ENCODE measurements at places on chromosomes 7 and 10.

- DNase-seq = no peak
Observed at GRCh38 chr10:34373211-34373610, 441.9 kb downstream of the PARD3 start.

DNA sequence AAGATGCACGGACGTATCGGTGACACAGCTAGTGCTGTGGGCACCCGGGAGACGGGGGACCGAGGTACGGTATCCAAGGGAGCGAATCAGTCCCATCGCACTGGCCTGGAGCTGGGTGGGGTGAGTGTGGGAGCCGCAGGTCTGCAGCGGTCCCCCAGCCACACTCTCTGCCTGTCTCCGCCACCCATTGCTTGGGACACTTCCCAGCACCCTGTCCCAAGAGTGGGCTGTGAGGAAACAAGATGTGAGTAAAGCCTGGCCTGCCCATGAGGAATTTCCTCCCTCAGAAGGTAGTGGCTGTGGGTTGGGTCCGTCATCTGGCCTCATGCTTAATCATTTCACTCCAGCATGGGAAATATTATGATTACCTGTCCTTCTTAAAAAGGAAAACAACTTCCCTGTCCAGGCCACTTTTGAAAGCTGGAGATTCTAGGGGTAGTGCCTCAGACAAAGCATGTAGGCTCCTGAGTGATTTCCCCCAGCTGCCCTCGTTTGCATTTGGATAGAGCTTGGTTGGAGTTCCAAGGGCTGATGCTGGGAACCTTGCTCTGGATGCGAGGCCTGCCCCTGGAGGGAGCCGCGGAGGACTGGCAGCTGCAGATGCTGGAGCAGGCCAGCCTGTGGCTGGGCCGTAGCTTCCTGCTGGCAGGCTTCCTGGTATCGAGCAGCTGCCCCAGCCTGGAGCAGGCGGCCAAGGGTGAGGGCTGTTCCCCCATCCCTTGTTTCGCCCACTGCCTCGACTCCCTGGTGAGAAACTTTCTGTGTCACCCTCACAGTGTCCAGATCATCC, 6.2 kb upstream of the ACTR3C start:
- no peak for DNase-seq

DNA sequence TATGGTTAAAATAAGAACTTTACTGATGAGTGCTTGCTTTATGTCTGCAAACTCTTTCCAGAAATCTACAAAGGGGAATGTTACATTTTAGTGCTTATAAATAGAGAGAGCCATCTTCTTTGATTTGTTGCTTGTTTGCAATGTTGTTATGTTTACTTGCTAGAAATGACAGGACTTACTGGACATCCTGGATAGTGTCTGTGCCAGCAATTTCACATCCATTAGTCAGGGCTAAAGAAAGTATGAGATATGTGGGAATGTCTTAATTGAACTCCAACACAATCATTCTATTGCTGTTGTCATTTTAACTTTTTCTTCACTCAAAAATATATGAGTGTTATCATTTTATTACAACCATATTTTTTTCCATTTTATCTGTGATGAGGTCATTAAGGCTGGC, 453.2 kb downstream of the TNS3 start:
- no peak for DNase-seq

DNA sequence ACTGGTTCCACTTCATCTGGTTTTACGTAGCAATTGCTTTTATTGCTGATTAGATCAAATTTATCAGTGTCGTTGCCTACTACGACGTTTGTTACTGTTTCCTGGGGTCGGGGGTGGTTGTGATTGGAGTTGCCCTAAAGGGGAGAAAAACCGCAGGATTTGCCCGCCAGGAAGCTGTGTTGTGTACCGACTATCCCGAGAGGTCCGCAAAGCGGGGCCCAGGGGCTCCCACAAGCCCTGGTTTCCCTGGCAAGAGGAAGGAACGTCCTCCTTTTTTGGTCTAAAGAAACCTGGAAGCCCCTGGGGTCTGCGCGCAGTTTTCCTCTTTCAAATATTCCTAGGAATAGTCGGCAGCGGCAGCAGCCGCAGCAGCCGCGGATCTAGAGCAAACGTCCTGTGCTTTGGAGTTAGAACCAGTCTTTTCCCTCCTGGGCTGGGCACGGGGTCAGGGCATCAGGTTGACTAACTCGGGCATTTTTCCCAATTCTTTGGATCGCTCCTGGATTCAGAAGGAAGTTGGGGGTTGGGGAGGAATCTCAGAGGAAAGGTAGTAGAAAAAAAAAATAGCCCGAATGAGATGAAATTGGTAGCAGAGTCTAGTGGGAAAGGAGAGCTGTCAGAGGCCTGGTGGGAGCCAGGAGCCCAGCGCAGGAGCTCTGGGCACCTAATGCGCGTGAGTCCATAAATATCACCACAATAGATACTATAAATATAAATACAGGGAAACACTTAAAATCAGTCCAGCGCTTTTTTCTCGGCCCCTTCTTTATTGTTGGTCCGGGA, 4.6 kb downstream of the VAX1 start:
- no peak for DNase-seq

DNA sequence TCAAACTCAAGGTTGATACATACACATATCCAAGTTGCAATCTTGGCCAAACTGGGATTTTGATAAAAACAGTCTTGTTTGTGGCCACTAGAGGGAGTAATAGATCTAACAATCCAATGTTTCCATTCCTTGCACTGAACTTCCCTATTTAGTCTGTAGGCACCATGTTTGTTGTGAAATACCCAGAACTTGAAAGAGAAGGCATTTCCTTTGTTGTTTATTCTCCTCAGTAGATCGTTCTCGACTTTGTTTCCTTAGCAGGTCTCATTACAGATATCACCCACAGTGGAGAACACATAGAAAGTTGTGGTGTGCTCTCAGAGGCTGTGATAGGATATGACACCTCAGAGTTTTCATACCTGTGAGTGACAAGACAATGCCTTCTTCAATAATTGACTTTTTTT, 70.3 kb upstream of the MXI1 start:
- peak; percentile 42 for DNase-seq

DNA sequence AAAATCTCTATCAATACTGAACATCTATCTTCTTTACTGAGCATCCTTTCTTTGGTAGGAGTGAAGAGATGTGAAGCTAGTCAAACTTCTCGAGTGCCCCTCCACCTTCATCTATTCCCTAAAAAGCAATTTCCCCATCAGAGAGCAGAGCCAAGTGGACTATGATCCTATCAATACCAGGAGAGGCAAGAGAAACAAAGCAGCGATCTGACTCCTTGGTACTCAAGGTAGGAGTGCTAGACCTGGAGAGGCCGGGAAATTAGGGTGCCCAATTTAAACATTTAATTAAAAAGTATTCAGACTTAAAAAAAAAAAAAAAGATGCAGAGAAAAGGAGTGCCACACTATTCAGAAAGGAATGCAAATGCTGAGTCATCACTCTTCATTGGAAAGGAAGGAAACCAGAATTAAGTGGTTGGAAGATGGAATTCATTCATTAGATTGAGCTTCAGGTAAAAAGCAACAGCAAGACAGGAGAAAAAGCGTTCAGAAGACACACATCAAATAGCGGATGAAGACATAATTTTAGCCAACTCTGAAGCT, 1.6 kb downstream of the TIAL1 start:
- DNase-seq = no peak

DNA sequence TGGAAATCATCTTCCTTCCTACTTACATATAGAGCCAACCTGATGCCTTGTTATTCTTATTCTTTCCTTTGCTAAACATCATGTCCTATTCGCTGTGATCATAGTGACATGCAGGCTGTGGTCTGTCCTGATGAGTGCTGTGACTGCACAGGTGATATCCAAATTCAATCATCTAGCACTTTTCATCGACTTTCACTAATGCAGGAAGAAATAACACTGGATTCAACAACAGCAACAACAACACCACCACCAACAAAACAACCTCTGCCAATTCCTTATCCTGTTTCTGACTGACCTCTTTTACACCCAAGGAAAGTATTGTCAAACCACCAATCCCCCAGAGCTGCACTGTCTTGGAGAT, 203.2 kb upstream of the PHYHIPL start:
- no peak for DNase-seq

- peak; percentile 97 for DNase-seq
Observed at GRCh38 chr7:117072620-117073118, 119.4 kb downstream of the ST7 start.

DNA sequence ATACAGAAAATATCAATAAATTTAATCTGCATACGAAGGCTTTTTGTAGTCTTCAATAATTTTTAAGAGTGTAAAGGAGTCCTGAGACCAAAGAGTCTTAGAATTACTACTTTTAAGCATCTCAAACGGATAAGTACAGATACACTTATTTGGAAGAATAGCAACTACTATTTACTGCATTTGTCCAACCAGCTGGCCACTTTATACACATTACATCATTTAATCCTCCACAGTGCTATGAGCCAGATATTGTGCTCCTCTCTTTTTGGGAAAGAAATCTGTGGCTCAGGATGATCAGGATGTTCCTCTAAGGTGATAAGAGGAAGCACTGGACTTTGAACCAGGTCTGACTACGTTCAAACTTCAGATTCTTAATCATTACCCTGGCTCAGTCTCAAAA, 588.6 kb upstream of the LRRTM3 start:
- no peak for DNase-seq

DNA sequence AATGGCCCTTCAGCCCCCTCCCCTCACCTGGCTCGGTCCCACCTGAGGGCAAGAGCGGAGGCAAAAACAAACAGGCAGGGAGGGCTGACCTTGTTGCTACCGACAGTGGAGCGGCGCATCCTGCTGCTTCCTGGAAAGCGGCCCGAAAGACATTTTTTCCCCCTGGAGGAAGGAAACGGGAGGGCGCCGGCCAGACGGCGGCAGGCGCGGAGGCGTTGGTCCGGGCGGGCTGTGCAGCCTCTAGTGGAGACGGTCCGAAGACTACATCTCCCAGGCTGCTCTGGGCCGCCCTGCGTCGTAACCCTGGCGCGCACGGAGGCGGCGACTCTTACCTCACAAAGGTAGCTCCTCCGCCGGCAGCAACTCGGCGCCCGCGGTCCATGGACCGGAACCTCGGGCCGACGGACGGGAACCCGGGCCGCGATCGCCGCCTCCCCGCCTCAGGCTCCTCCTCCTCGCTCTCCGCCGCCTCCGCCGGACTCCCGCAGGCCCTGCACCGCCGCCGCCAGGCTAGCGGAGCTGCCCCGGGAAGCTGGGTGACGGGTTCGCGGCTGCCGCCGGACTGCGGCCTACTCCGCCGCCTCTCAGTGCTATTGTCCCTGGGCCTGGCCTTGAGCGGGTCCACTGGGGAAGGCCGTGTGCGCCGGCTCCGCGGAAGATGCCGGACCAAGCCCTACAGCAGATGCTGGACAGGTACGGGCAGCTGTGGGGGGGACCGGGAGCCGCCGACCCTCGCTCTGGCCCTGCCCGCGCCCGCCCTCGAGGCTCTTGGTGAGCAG, at the start of the genes CPEB3 and MARCHF5:
Gene CPEB3 (minus strand): TSS at position 242 of the 779 bp plus-strand sequence. CDS start 50,728 bp downstream, outside the sequence.
Gene MARCHF5 (plus strand): TSS at position 331 of the 779 bp plus-strand sequence. CDS start 328 bp downstream, at position 659.
- DNase-seq = peak; percentile 90

GRCh38 chr7:24365606-24366005, 81.6 kb downstream of the NPY start:
- DNase-seq = no peak

DNA sequence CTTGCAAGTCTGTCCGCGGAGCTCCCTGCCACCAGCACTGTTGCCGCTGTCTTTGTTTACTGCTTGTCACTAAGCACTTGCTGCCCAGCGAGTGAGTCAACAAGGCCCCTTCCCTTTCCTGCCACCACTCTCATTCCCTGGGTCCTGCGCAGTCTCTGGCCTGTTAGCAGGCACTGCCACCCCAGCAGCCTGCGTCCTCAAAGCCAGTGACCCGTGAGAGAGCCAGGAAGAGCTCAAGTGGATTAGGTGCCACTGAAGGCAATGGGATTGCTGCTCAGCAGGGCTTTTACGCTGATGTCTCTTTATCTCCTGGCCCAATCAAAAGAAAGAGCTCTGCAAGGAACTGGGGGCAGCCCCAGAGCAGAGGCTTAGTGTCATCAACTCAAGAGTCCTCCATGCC, at the start of gene FRMPD2:
Gene FRMPD2 (minus strand): TSS at position 61 of the 400 bp plus-strand sequence. CDS start 129 bp downstream, outside the sequence.
- no peak for DNase-seq

DNA sequence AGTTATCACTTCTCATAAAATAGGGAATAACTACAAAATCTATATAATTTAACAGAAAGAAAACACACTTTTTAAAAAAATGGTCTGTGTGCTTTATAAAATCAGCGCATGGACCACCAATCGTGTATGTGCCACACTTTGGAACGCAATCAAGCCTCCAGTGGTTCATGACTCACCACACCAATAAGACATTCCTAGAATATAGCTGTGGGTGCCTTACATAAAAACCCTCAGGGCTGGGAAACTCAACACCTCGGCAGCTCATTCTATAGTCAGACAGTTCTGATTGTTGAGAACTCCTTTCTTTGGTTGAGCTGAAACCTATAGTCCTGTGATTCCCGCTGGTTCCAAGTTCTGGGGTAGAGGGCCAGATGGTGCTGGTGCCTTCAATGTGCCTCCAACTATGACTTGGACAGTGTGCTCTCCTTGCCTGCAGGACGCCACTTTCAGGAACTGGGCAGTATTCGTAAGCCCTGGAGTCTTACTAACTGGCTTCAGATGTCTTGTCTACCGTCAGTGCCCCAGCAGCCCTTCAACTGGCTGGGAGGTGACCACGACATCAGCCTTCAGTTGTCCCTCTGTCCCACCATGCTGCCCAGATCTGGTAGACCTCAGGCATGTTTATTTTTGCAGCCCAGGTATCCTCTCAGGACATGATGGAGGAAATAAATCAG, 135.7 kb upstream of the GDF10 start:
- no peak for DNase-seq
